ENCODE measurements at places on chromosomes 16 and 17. TPM values are rescaled to one million over a fixed set of nuclear protein-coding genes. Genes with fewer than 3 reads are reported as not detected.

The GAS7 gene
- 21.2 TPM for polyA plus RNA-seq

The TTLL6 gene
- not detected for polyA plus RNA-seq

The HAS3 gene
- 5.1 TPM for polyA plus RNA-seq

The KRTAP1-5 gene
- not detected for polyA plus RNA-seq

The CDH5 gene
- 2.4 TPM for polyA plus RNA-seq

The MYH2 gene
- polyA plus RNA-seq: 0.05 TPM

The OR1F1 gene
- polyA plus RNA-seq: not detected

The IL21R gene
- polyA plus RNA-seq: 0.33 TPM

The MMP25 gene
- polyA plus RNA-seq: 2.9 TPM

The NIP7 gene
- 10.9 TPM for polyA plus RNA-seq

The SMTNL2 gene
- polyA plus RNA-seq: 1.9 TPM

The HBZ gene
- polyA plus RNA-seq: not detected

The TEFM gene
- 7.9 TPM for polyA plus RNA-seq

The GNG13 gene
- polyA plus RNA-seq: not detected

The G6PC1 gene
- polyA plus RNA-seq: not detected

The TMEM235 gene
- not detected for polyA plus RNA-seq

The SLC16A5 gene
- 7.9 TPM for polyA plus RNA-seq

The KRTAP4-9 gene
- not detected for polyA plus RNA-seq

The ATAD5 gene
- polyA plus RNA-seq: 0.60 TPM

The ASPSCR1 gene
- 82.0 TPM for polyA plus RNA-seq

The CHRNE gene
- 0.43 TPM for polyA plus RNA-seq

The KRTAP4-4 gene
- polyA plus RNA-seq: not detected

The C16orf54 gene
- 0.92 TPM for polyA plus RNA-seq

The NPIPB5 gene
- polyA plus RNA-seq: 68.8 TPM

The CHST5 gene
- not detected for polyA plus RNA-seq

The TMED6 gene
- polyA plus RNA-seq: 37.6 TPM

The ABCC12 gene
- not detected for polyA plus RNA-seq

The GPR142 gene
- polyA plus RNA-seq: not detected

The TBC1D3K gene
- polyA plus RNA-seq: not detected

The TBX21 gene
- polyA plus RNA-seq: 0.92 TPM

The PNMT gene
- 16.6 TPM for polyA plus RNA-seq

The KCNAB3 gene
- 0.87 TPM for polyA plus RNA-seq

The MSI2 gene
- 15.8 TPM for polyA plus RNA-seq

The MT1G gene
- polyA plus RNA-seq: 4,171 TPM

The DPEP3 gene
- not detected for polyA plus RNA-seq

The SPECC1 gene
- 12.8 TPM for polyA plus RNA-seq

The P2RX5 gene
- polyA plus RNA-seq: 1.1 TPM

The TRAPPC2L gene
- polyA plus RNA-seq: 57.6 TPM

The UNC45B gene
- polyA plus RNA-seq: 0.15 TPM

The MYH4 gene
- polyA plus RNA-seq: not detected

The CCL3 gene
- polyA plus RNA-seq: 2.0 TPM

The TNS4 gene
- polyA plus RNA-seq: 0.62 TPM

The KRT36 gene
- not detected for polyA plus RNA-seq

The ITPRIPL2 gene
- 14.1 TPM for polyA plus RNA-seq

The GDPD3 gene
- polyA plus RNA-seq: 4.6 TPM
